GM04504 (cell line): ENCODE measurements at places on chromosomes 7 and 10.

GRCh38 chr7:18400275-18400674 lies 95.3 kb upstream of the HDAC9 start:
- no peak for DNase-seq

DNA sequence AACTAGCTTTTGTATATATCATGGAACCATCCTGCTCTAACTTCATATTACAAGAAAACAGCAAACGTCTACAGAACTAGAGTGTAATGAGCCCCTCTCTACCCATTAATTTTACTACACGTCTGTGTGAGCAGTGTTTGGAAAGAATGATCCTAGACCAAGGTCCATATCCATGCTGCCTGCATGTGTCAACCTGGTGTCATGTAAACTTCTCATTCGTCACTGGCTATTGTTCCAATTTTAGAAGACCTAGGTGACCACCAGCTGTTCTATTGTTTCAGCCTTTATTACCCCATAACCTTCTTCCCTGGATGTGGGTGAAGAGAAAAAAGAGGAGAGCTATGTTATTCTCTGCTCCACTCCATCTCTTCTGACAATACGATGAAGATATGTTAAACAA lies 77.1 kb downstream of the CREM start:
- no peak for DNase-seq

DNA sequence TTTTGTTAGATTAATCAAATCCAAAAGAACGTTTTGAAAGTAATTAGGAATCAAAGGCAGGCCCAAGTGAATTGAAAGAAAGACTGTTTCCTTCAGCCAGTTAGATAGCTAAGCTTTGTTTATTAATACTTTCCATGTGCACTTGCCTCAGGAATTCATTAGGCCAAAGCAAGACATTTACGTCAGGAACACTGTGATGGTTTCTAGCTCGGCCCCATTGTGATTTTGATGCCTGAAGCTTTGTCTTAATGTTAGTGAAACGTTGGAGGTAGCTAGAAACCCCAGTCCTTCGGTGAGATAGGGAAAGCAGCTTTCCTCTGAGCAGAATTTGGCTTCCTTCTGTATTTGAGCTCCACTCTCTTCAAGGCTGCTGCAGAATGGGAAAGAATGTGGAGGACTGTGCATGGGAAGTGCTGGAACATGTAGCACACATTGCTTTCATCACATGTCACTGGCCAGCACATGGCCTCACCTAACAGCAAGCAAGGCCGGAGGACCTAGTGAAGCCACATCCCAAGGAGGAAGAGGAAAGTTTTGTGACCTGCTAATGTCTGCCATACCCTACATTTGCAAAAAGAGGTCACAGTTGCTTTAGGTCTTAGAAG lies 64.1 kb downstream of the PCGF5 start:
- no peak for DNase-seq

DNA sequence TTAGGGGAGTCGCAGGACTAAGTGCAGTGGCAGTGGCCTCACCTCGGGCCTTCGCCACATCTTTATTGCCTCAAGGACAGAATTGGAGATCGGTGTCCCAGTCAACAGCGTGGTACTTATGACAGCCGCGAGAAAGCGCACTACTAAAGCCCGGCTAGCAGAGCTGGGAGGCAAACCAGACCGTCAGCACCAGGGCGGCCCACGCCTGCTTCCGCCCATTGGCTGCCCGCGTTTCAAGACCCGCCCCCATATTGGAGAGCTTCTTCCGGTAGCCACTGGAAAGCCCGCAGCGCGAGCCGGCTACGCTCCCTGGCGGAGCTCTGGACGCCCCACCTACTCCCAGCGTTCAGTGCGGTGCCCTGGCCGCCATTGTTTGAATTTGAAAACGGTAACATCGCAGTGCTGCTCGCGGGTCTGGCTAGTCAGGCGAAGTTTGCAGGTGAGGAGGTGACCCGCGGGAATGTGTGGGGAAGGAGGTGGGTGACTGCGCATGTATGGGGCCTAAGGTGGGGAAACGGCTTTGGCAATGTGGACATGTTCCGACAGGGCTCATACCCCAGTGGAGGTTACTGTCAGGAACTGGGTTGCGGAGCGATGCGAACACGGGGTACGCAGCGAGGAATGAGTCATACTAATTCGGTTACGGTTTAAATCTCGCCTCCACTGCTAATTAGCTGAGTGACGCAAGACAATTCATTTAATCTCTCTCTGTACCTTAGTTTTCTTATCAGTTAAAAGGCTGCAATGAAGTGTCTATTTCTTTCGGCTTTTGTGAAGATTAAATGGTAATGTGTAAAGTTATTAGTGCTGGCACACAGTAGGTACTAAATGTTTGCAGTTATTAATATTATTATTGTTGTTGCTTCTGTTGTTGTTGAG lies at the start of gene KIF20B:
TSS of gene KIF20B (plus strand) at position 349 of the 879 bp plus-strand sequence. CDS start 3,705 bp downstream, outside the sequence.
- DNase-seq = peak; percentile 92

DNA sequence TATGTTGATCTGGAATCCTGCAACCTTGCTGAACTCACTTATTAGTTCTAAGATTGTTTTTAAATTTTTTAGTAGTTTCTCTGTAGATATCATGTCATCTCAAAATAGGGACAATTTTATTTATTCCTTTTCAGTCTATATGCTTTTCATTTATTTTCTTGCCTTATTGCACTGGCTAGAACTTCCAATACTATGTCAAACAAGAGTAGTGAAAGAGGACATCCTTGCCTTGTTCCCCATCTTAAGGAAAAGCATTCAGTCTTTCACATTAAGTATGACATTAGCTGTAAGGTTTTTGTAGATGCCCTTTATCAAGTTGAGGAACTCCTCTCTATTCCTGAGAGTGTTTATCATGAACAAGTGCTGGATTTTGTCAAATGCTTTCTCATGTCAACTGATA lies 77.8 kb downstream of the TBXAS1 start:
- DNase-seq = no peak

DNA sequence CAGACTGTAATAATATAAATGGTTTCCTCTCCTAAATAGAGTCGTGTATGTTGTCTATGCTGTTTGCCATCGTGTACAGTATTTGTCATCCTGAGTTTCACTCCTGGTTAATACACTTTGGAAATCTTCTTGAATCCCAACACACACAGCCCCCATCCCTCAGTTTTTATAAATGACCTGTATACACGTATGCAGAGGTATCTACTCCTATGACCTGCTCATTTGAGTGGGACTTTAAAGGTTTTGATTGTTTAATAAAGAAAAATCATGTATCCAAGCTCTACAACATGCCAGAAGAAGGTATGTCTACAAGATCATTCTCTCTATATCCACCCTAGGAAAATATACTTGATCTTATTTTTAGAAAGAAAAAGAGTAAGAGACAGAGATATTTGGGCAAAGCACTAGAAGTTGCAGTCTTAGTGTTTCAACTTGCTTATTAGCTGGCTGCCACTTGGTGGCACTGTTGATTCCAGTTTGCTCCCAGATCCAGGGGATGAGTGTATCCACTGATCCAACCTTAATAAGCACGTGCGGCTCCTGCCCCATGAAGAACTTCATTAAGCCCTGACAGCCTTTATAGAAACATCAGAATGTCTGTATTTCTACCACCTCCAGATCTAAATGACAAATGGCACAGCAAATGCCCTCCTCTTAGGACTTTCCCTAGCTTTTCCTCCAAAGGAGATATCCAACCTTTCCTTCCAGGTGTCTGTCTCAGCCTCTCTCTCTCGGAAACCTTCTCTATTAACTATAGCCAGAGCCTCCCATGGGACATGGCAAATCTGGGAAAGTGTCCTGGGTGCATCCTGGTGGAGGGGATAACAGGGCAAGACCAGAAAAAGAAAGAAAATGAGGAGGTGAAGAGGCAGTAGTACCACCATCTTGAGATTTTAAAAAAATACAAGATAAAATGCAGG lies 181.6 kb upstream of the NEBL start:
- peak; percentile 33 for DNase-seq

DNA sequence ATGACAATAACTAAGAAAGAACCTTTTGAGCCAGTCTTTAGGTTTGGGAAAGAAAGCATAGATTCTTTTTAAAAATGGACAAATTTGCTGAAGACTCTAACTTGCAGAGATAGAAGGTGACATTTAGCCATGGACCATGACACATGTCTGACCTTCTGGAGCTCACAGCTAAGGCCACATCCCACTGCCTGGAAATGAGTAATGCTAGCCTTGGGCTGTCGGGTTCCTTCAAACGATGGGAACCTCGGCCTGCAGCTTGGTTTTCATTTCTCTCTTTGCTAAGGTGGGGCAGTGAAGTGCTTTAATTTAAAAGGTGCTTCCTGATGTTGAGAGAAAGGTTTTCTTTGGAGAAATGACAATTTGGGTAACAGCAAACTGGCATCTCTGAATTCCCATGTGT lies 223.2 kb downstream of the FANK1 start:
- no peak for DNase-seq

DNA sequence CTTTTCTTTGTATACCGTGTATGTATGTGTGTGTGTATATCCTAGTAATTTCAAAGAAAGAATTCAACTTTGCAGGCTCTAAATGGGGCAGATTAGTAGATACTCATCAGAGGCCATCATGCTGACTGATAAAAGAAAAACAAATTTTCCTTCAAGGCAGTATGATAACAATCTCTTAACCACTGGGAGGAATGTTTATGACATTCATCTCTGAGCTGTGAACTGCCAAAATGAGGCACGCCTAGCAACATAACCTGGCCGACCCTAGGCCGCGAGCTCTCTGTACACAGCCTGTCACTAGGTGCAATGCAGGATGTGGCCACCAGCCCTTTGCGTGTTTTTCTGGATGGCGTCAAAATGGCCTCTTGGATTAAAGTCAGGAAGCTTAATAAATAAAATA lies 343.7 kb upstream of the GALNT17 start:
- DNase-seq = no peak

- no peak for DNase-seq
These were observed 2.3 kb downstream of the METTL27 start for GRCh38 chr7:73839743-73840714.

DNA sequence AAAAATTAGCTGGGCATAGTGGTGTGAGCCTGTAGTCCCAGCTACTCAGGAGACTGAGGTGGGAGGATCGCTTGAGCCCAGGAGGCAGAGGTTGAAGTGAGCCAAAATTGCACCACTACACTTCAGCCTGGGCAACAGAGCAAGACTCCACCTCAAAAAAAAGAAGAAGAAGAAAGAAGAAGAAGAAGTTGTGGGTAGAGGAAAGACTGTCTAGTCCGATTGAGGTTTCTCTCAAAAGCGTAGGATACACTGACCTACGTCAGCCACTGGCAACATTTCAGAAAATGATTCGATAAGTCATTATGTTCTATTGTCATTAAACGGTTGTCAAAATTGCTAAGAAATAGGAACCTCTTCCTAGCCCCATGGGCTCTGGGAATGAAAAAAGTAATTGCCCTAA lies 22.3 kb upstream of the RHBDD2 start:
- DNase-seq = no peak

GRCh38 chr7:87506246-87507180 lies 31.0 kb upstream of the ABCB4 start:
- no peak for DNase-seq

DNA sequence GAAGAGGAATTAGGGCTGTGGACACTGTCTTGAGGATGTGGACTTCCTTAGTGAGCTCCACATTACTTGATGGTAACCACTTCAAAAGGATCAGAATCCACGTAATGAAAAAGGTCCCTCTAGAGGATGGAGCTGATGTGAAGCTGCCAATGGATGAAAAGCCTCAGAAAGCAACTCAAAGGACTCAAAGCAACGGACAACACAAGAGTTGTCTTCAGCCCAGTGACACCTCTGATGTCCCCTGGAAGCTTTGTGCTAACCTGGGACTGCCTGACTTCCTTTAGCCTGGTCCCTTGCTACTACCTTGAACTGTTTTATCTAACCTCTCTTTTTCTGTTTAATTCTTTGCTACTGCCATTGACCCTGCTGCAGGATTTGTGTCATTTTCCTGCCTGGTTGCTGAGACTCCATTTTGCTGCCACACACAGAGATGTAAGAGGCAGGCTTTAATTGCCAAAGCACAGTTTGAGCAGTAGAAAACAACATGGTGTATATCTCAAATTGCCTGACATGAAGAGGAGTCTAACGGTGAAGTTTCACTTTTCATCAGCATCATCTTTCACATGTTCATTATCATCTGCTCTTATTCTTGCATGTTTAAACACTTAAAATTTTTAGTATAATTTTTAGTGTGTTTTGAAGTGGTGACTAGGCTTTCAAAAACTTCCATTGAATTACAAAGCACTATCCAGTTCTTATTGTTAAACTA lies 11.1 kb upstream of the SGCE start:
- no peak for DNase-seq

GRCh38 chr10:132142396-132143161 lies 44.2 kb upstream of the DPYSL4 start:
- DNase-seq = no peak

DNA sequence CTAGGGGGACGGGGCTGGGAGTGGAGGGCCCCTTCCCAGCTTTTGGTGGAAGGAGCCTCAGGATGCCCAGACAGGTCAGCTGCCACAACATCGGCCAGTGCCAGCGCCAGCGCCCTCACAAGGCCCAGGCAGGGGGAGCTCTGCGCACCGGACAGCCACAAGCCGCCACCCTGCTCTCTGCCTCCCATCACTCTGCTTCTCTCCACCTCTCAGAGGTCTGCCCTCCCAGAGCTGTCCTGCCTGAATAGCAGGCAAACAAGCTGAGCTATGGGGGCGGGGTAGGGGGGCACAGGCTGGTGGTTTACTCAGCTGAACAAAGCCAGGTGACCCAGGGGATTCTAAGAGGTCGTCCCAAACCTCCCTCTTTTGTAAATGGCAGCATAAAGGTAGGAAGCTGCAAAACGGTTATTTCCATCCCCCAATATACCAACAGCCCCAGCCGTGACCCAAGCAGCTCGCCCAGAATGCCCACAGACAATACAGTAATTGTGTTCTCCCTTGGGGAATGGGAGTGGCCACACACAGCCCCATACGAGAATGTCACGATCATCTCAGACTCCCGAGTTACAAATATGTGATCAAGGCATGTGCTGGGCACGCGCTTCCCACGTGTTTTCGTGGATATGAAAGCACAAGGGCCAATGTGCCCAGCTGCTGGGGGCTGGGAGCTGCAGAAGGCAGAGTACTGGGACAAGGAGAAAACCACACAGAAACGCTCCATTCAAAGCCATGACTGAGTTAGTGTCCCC lies 19.7 kb downstream of the FAM53B start:
- no peak for DNase-seq

DNA sequence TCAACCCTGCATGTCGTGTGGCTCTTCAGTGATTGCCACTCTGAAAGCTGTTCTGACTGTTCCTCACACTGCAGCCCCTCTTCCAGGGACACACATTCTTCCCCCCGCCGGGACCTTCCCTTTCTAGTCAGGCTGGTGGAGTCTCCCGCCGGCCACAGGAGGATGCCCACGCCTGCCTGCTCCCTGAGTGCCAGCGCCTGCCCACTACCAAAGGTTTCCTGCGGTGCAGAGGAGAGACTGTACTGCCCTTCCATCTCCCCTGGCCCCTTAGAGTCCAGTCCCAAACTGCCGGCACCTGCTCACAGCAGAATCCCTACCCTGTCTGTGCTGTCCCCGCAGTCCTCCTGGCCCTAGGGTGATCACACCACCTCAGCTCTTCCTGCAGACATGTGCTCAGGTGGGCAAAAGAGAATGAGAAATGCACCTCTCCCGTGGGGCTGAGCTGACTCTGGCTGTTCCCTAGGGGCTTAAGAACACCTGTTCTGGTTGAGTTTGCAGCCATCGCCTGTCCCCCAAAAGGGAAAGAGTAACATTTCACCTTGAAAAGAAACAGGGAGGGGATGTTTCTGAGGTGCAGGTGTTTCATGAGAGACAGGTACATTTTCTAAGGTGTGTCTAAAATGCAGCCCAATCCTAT lies 1.4 kb downstream of the PODXL start:
- DNase-seq = no peak

- no peak for DNase-seq
These were observed 508.9 kb downstream of the SORCS1 start for GRCh38 chr10:106655636-106656035.

- DNase-seq = no peak
These were observed 150.5 kb downstream of the ELAPOR2 start for GRCh38 chr7:86908948-86909347.
